Islet precursor cell (in vitro differentiated cells): ENCODE measurements at places on chromosomes 2 and 18.
A peak's percentile ranks its signal among the peaks of the same experiment; 100 is the strongest.

DNA sequence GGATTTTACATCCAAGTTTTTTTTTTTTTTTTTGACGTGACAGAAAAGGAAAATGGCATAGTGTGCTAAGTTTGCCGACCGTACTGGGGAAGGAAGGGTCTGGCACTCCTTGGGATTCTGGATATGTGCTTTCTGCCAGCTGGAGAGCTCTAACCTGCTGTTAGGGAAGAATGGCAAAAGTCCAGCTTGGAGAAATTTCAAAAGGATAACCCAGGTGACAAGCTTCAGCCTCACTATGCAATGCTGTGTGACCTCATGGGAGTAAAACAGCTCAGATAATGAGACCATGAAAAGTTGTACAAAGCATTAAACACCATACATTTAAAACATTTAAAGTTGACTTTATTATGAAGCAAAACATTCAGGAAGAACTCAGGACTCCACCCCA lies 10.3 kb upstream of the GPR45 start:
- no peak for DNase-seq

DNA sequence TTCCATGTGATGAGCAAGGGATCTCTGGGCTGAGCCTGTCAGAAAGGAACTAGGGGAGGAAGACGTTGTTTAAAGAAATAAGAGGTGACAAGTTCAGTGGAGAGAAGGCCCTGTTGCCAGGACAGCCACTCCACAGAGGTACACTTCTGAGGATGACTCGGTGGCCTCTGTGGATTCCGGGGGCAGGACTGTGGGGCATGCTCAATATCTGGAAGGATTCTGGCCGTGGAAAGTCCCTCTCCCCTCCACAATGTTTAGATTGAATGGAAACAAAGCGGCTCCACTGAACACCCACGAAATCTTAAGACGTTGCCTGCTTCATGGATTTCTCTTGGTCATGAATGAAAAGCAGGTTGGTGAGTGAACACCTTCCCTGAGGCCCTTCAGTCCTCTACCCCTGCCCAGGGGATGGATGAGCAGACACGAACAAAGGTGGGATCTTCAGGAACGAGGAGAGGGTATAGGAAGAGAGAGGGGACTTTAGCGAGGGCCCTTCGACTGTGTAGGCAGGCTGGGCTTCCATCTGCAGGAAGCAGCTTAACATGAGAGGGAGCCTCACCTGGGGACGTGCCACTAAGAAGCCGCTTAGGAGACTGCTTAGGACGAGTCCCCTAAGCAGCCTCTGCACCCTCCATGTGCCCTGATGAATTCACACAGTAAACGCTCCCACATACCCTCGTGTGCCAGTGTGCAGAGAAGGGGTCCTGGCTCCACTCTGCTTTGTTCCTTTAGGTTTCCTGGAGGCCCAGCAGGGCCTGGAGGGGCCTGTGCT lies 1.9 kb downstream of the NTSR2 start:
- peak; percentile 40 for DNase-seq

DNA sequence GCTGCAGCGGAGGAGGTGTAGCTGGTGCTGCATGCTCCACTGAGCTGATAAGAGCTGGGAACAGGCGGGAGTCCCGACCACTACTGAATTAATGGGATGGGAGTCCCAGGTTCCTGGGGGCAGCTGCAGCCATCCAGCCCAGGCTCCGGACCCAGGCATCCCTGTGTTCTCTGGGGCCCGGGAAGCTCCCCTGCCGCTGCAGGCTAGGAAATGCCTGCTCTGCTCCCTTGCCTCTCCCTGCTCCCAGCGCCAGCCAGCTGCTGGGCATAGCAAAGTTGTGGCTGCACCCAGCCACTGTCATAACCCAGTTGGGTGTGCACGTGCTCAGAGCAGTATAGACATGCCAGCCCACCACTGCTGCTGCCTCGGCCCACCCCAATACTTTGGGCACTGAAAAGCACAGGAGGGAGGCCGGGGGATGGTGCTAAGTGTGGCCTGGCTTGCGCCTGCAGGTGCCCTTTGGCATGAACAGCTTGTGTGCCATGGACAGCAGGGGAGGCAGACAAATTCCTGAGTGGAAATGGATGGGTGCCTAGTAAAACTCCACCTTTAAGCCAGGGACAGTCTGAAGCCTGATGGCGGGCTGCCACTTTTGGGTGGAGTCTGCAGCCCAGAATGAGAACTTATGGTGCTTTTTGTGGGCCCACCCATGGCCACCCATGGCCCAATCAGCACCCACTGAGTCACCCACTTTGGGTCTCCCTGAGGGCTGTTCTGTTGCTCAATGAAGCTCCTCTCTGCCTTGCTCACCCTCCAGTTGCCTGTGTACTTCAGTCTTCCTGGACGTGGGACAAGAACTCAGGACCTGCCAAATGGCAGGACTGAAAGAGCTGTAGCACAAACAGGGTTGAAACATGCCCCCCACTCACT lies 219.3 kb upstream of the TMEFF2 start:
- no peak for DNase-seq

- DNase-seq, result peak; percentile 4
Measured at GRCh38 chr2:404581-404980, 116.7 kb upstream of the ALKAL2 start.

GRCh38 chr2:21627938-21628337 lies 504.2 kb downstream of the TDRD15 start:
- DNase-seq, result no peak

DNA sequence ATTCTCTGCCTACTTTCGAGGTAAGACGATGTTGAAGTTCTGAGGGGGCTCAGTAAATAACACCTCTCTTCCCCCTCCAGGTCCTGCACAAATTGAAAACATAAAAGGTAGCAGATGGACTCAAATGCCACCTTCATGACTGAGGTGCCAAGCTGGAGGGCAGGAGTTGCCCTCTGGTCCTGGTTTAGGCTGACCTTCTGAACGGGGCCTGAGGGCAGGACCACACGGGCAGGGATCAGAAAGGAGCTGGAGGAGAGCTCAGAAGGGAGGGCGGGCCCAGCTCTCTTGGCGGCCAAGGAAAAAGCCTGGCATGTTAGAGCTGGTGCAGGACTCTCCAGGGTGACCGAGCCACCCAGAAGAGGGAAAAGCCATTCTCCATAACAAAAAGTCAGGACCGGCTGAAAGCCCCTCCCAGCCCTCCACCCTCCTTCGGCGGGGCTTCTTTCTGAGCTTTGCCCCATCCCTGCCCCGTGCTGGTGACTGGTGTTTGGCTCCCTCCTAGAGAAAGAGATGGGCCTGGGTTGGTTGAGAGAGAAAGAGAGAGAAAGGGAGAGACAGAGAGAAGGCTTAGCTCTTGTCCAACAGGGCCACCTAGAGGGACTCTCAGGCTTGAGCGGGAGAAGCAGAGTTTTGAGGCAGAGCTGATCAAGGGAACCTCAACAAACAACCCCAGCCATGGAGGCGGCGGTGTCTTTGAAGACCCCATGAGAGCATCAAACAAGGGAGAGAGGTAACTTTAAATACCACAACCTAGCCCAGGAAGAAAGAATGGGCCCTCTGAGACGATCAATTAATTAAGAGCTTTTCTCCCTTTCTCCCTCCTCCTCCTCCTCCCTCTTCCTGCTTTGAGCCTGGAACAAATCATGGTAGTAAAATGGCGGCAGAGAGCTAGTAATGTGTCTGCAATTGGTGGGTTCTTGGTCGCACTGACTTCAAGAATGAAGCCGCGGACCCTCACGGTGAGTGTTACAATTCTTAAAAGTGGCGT lies 50.8 kb downstream of the WIPF1 start:
- peak; percentile 75 for DNase-seq

DNA sequence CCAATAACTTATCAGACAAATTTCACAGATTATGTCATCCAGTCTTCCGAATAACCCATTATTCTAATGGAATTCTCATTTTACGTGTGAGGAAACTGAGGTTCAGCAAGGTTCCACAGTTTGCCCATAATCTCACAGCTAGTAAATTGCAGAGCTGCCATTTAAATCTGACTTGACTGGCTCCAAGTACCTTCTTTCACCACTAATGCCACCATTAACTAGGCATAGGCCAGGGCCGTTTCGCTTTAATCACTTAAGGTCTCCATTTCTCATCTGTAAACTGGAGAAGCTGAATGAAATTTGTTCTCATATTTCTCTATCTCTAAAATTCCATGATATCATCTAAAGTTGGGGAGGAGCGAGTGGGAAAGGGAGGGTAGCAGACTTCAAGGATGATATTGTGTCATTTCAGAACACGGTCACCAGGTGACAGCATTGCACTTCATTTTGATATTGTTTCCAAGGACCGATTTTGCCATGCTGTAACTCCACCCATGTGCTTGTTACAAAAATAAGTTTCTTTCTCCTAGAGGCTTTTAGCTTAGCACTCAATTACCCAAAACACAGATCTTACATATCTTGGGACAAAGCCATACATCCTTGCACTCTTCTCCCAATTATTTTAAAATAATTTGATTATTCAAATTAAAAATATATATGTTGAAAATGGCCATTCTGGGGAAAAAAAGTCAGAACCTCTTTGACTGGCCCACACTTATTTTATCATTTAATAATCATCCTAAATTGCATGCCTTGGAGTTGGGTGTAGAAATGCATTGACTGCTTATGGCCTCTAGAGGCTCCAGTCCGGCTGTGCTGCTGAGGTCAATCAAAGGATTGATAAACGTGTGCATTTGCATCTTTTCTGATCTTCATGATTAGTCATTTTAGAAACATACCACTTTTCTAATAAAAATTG lies 123.8 kb downstream of the AKAIN1 start:
- DNase-seq, result peak; percentile 66

- DNase-seq, result no peak
Measured at GRCh38 chr2:101386599-101387150, 628 bp downstream of the CREG2 start.

DNA sequence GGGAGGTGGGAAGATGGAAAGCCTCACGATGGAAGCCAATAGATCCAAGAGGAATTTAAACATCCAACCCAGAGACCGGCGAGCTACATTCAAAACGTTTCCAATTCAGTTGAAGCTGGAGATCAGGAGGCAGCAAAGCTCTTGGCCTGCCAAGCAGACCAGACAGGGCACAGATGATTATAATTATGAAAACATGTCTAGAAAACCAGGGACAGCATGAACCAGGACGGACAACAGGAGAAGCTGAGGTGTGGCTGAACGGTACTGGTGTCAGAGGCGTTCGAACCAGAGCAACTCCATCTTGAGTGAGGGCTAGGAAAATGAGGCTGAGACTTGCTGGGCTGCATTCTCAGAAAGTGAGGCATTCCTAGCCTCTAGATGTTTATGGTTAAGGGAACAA lies 102.2 kb upstream of the CCDC150 start:
- DNase-seq, result no peak

GRCh38 chr2:183072177-183072576 lies 6.4 kb upstream of the DUSP19 start:
- DNase-seq, result no peak
